ENCODE measurements at places on chromosomes 2 and 18.

GRCh38 chr2:27960237-27960912, 69.8 kb downstream of the BABAM2 start:
- peak; percentile 70 for DNase-seq

DNA sequence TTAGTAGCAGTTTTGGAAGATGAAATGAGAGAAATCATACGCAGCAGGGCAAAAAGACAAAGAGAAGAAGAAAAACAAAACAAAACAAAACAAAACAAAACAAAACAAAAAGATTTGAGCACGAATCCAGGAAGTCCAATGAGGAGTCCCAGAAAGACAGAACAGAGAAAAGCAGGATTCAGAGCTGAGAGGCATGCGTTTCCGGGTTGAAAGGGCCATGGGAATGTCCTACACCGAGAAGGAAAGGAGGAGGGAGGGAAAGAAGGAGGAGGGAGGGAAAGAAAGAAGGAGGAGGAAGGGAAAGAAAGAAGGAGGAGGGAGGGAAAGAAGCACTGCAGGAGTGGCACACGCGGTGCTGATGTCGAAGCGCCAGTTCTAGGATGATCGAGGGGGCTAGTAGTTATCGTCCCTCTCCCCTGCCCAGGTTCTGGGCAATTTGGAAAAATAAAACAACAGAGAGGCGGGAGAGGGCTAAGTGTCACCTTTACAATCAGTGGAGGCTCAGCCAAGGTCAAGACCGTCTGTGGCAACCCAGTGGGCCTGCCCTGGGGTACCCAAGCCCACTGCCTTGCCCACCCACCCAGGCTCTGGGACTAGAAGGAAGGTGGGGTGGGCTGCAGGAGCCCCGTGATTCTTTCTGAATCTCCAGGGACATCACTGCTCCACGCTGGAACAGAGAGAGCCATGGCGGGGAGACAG, 68.4 kb downstream of the TWIST2 start:
- DNase-seq = no peak

- no peak for DNase-seq
Measured at GRCh38 chr2:128374711-128375413, 56.2 kb upstream of the HS6ST1 start.

DNA sequence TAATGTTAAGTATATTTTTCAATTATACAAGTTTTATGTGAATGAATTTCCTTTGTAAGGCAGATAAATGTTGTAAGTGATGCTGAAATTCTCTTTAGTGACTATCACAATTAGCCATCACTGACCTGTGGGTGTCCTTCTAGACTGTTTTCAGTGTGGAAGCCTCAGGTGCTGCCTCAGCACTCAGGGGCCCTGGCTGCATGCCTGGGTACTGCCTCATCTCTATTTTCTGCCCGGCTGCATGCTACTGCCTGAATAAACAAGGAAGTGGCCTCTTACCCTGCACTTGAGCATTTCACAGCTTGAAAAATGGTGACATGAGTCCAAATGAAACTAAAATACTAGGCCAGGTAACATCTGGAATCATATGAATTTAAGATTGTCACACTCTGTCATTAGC, 787.6 kb upstream of the SALL3 start:
- DNase-seq = no peak

GRCh38 chr2:47061944-47062678, 93.0 kb downstream of the STPG4 start:
- DNase-seq = no peak

Data from activated CD4-positive, alpha-beta T cell treated with anti-CD3 and anti-CD28 coated beads, Interleukin-2, amount 50 U/mL, for 16 hours (primary cell).